ENCODE measurements at places on chromosomes 3 and 15.

DNA sequence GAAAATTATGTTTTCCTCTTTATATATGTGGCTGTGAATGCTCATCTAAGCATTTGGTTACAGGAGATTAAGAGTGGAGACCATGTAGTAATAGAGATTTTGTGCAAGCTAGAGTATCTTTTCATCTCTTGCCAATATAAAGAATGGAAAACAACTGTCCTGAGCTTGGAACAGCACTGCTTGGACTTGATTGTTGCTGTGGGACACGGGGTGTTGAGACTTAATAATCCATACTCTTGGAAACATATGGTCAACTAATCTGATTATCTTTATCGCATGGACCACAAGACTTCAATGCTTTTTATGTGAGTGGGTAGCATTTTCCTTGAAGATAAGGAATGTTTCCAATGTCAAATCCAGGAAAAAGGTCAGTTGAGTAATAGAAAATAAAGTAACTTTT, 806.3 kb downstream of the DIPK2A start:
- DNase-seq, result no peak

DNA sequence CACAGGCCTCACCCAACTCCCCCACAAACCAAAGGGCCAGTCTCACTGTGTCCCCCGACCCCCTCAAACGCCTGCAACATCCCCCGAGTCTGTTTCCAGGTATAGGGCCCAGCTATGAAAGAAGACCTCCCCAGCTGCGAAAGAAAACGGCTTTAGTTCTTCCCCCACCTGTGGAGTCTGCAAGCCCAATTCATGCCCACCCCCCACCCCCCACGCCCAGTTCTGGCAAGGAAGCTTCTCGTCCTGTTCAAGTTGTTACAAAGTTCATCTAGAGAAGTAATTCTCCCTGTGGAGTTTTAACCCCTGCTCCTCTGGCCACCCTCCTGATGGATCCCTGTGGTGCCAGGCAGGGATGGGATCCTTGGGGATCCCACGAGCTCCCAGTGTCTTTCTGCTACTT, 54.4 kb downstream of the CCDC66 start:
- DNase-seq, result no peak

DNA sequence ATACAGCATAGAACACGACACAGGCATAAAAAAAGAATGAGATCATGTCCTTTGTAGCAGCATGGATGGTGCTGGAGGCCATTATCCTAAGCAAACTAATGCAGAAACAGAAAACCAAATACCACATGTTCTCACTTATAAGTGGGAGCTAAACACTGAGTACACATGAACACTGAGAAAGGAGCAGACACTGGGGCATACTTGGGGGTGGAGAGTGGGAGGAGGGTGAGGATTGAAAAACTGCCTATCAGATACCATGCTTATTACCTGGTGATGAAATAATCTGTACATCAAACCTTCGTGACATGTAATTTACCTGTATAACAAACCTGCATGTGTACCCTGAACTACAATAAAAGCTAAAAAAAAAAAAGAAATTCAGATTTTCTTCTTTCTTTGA, 100.4 kb downstream of the PPM1L start:
- no peak for DNase-seq

DNA sequence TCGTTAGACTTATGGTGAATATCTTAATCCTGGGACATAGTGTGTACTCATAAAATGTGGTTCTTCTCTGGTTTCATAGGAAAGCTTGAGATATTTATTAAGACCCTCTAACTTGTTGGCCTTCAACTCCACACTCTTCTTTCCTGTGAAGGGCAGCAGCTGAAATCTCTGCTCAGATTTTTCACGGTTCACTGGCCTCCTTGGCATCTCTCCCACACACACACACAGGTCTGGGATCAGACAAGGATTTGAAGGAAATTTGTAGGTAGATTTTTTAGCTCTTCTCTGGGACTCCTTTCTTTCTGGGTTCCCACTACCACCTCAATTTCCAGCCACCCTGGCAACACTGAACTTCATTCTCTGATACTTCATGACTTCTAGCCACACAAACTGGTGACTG, 70.2 kb downstream of the MYRIP start:
- DNase-seq, result no peak

DNA sequence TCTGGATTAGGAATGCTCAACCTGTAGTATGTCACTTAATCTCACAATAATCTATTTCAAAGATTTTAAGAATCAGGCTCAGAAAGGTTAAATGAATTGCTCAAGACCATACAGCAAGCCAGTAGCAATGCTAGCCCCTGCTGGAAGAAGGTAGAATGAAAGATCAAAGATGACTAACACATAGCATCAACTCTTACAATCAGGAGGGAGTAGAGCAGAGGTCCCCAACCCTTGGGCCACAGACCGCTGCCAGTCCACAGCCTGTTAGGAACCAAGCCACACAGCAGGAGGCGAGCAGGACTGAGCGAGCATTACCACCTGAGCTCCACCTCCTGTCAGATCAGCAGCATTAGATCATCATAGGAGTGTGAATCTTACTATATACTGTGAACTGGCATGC, 15.5 kb upstream of the GATM start:
- no peak for DNase-seq

DNA sequence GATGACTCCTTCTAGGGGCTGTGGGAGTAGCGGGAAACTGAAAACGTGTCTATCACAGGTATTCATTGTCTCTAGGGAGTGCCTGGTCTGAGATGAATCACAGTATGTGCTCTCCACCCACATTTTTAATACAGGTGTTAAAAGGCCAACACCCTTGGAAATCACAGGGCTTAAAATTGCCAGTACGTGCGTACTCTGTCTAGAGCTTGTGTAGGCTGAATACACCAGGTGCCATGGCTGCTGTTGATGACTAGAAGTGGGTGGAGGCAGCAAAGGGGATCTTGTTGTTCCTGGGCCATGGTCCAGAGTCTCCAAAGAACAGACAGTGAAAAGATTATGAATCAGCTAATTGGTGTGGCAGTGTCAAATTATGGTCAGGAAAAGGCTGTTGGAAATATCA, 35.1 kb upstream of the P3H2 start:
- DNase-seq, result no peak

- DNase-seq, result no peak
These were observed 242.2 kb downstream of the ABHD5 start for GRCh38 chr3:43932921-43933320.

DNA sequence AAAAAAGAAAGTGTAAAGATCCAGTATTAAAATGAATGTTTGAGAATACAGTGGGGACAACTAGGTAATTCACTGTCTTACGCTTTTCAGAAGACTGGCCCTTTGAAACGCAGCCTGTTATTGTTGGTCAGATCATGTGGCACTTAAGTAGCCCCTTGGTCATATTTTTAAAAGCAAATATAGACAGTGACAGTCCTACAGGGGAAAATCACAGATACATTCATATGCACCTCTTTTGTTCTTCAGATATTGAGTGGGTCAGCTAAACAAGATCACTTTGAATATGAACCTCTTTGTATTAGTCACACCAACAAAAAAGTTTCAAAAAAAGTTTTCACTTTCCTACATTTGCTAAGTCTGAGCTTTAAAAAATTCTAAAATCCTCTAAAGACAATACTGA, 36.0 kb downstream of the TIGIT start:
- DNase-seq, result no peak

DNA sequence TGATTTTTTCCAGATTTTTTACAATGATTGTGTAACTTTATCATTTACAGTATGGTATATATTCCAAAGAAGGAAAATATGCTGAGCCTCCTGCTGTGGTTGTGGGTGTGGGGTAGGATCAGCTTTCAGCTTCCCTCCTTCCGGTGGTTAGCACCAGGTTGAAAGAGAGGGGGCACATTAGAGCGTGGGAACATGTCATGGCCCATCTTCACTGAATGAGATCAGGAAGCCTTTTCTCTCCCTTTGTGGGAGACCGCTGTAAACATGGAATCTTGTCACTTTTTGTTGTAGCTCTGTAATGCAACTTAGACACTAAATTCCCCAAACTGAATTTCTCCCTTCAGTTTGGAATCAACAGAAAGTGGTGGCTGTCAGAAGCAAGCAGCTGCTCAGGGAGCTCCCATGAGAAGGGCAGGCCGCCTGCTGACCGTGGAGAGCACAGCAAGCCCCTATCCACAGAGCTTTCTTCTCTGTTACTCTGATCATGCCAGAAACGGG, 86.7 kb upstream of the LIMD1 start:
- no peak for DNase-seq

- no peak for DNase-seq
These were observed 499 bp downstream of the ALDH1A2 start for GRCh38 chr15:58064980-58065444.

GRCh38 chr15:92322566-92323355, 70.9 kb upstream of the ST8SIA2 start:
- no peak for DNase-seq

- no peak for DNase-seq
These were observed 123.8 kb downstream of the AGBL1 start for GRCh38 chr15:86203462-86203861.

DNA sequence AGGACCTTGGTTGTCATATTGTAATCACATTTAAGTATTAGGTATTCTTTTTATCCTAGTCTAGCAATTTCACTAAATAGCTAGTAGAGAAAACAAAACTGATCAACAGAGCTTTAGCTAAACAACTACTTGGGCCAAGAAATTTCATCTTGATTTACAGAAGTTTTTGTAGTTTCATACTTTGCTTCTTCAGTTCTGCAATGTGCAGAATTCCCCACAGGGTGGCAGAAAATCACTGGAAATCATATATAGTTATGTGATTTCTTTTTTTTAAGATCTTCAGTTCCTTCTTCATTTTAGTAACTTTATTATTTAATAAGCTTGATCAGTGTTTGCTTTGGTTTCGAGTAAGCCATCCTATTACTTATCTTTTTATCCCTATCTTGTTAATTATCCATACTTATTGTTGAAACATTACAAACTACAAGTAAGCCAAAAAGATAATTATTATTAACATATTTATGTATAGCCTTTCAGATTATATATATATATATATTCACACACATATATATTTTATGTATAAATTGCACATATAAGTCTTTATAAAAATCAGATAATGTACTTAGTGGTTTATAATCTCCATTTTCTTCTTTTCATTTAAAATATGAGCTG, 2.2 kb upstream of the BNIP2 start:
- peak; percentile 16 for DNase-seq

DNA sequence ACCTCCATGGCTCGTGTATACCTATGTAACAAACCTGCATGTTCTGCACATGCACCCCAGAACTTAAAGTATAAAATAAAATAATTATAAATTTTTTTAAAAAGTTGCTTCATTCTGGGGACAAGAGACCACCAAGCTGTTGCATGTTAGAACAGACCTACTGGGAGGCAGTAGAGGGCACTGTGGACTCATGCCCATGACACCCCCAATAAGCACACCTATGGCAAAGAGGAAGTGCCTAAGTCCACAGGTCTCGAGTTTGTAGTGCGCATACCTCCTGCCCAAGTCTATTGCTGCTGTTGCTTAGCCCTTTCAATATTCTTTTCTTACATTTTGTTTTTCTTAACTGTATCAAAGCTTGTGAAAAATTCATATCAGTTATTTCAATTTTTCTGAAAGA, 267.9 kb upstream of the THBS1 start:
- no peak for DNase-seq

GRCh38 chr15:72785432-72785831, 1.9 kb upstream of the ADPGK start:
- DNase-seq, result no peak

DNA sequence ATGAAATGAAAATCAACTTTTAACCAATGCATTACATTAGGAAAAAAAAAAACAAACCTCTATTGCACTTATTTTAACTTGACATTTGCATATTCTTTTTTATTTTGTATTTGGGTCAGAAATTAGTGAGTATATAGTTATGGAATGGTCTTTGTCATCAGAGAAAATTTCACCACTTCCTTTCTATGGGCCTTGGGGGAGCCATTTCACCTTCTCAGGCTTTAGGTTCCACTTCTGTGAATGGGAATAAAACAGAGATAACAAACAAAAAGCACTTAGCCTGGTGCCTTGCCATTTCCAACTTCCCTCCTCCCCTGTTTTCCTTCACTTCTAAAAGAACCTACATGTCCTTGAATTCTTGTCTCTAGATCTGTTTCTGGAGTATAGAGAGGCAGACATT, 168.0 kb upstream of the STT3B start:
- DNase-seq, result no peak

DNA sequence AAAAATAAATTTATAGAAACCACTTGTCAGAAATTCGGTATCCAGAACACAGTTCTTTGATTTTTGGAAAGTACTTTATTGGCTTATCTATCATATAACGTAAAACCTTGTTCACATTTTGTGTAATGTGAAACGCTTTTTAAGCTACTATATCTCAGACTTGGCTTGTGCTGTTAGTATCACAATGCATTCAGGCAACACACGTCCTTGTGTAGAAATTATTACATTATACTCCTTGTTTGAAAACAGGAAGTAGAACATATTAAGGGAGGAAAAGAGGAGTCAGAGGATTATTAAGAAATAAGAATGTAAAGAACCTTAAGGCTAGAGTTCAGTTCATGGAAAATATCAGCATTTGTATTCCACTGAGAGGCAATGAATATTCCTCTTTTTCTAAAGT, 1.6 kb downstream of the DNAJC13 start:
- no peak for DNase-seq

- DNase-seq, result no peak
These were observed 249.8 kb downstream of the AGBL1 start for GRCh38 chr15:86329311-86330013.

DNA sequence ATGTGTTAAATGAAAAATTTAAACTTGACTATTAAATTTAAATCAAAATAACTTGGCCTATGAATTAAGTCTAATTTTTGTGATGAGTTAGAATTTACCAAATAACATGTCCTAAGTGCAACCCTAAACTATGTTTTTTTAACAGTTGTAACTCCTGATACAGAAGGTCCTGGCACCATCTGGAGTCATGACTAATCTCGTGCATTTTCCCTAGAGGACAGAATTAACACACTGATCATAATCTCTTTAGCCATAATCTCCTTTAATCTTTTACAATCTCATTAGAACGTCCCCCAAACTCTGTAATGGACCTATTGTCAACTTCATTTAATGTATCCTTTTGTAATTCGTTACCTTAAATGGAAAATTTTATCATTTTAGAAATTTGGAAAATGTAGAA, 100.6 kb downstream of the SUCNR1 start:
- no peak for DNase-seq

DNA sequence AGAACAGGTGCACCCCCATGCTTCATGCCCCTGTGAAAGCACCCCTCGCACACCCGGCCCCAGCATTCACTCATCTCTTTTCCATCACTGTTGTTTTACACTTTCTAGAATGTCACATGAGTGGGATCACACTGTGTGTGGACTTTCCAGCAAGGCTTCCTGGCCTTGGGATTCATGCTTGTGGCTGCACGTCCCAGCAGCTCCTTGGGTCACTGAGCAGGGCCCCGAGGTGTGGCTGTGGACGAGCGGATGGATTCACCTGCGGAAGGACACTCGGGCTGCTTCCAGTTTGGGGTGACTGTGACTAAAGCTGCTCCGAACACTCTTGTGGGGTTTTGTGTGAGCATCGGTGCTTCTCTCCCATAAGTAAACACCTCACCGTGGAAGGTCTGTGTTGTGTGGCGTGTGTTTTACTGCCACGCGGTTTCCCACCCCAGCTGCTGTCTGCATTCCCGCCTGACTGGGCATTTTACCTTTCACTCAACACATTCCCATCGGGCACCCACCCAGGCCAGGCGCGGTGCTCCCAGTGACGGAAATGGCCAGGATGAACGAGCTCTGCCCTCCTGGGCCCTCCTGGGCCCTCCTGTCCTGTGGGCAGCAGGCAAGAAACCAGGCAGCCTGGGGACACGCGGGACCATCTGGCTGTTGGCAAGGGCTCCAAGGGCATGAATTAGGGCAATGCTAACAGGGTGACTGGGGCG, 41.4 kb downstream of the DNAJB8 start:
- DNase-seq, result no peak

- no peak for DNase-seq
These were observed 18.0 kb upstream of the RYR3 start for GRCh38 chr15:33292717-33293307.

Data from stimulated activated CD8-positive, alpha-beta memory T cell treated with anti-CD3 and anti-CD28 coated beads, Interleukin-2, amount 100 ng/mL, for 1 hour (primary cell).